Left lobe of liver (tissue), 2 donors: ENCODE measurements at places on chromosomes 5 and 9. TPM values are rescaled to one million over a fixed set of nuclear protein-coding genes. Genes with fewer than 3 reads are reported as not detected.

DNA sequence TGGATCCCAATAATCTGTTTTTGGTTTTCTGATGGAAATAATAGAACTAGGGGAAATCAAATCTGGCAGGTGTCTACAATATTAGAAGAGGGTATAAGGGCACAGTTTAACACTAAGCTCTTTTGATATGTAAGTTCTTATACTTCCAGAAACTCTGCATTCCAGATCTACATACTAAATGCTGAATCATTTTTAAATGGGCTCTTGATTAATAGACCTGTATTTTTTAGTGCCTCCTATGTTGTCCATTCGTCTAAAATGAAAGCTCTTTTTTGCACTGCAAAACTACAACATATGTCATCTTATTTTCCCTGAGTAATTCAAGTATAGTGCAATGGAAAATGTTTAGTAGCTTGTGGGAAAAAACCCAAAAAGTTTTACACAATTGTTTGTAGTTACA, 44.2 kb downstream of the NR6A1 start:
- DNase-seq, result no peak

DNA sequence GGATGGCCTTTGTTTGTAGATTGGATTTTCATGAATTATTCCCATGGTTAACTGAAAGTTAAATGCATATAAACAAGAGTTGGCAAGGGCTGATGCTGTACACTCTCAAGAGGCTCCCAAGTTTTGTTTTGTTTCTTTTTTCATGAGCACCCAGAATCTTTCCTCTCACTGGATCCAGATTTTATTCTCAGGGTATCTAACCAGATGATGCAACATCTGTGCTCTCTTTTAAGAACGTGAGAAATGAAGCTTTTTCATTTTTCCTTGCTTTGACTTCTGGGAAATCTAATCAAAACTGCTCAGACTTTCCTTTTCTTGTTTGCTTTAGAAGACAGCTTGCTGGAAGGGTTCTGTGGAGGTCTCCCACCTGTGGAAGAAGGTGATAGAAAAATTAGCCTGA, 142.7 kb upstream of the SLC12A2 start:
- no peak for DNase-seq

DNA sequence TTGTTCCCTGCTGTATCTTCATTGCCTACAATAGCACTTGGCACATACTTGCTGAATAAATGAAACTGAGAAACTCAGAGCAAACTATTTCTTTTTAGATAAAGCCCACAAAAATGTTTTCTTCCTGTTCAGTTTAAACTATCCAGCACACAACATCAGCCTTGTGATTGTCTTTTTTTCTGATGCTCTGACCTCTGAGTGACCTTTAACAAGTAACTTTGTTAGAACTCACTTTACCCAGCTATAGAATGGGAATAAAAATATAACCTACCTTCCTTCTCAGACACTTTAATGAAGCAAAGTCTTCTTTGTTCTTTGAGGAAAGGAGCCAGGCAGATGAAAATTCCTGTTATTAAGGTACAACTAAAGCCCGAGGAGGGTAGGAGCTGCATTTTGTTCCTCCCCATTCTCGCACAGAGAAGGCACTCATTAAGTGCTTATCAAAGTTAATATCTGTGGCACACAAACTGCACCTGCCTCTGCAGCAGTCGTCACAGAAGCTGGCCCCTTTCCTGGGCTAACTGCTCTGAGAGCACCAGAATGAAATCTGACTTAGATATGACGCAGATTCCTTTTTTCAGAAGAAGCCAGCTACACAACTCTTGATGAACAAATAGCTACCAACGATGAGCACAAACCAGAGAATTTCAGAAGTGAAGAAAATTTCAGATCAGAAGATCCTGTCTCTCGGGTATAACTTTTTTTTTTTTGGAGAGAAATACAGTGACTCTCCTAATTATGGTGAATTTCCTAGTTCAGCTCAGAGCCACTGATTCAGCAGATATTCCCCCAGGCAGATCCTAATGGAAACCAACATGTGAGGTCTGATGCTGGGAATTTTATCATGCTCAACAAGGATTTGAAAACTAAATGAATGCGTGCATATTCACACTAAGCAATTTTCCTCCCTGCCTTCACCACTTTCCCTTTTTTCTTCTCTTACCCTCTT, 31.0 kb upstream of the NR3C1 start:
- peak; percentile 83 for DNase-seq

DNA sequence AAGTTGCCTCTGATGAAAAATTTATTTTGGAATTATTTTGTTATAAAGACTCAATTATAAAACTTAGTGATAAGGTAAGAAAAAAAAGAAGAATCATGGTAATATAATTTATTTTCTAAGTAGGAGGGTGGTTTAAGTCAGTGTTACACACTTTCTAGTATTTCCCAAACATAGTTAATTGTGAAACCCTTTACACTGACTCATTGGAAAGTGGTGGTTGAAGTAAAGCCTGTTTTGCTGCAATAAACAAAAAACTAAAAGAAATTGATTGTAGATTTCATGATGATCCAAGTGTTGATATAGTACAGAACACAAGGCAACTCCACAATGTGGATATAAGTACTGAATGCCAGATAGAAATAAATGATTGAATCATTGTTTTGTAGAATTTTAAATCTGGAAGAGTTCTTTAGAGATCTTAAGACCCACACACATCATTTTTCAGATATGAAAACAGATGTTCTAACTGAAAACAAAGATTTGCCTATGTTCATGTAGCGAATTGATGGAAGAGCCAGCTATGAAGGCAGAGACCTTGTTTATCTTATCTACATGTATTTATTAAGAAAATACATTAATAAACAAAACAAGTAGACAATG, 539.8 kb downstream of the PRELID2 start:
- no peak for DNase-seq

GRCh38 chr5:149724884-149725283, 5.2 kb upstream of the PPARGC1B start:
- DNase-seq, result no peak

GRCh38 chr9:107446491-107446890, 43.1 kb downstream of the KLF4 start:
- DNase-seq, result no peak

DNA sequence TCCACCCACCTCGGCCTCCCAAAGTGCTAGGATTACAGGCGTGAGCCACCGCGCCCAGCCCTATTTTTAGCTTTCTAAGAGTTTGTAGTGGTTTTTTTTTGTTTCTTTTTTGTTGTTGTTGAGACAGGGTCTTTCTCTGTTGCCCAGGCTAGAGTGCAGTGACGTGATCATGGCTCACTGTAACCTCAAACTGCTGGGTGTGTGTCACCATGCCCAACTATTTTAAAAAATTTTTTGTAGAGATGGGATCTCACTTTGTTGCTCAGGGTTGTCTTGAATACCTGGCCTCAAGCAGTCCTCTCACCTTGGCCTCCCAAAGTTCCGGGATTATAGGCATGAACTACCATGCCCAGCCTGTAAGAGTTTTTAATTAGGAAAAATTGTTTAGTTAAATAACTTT, 145.3 kb upstream of the SH3GL2 start:
- no peak for DNase-seq

DNA sequence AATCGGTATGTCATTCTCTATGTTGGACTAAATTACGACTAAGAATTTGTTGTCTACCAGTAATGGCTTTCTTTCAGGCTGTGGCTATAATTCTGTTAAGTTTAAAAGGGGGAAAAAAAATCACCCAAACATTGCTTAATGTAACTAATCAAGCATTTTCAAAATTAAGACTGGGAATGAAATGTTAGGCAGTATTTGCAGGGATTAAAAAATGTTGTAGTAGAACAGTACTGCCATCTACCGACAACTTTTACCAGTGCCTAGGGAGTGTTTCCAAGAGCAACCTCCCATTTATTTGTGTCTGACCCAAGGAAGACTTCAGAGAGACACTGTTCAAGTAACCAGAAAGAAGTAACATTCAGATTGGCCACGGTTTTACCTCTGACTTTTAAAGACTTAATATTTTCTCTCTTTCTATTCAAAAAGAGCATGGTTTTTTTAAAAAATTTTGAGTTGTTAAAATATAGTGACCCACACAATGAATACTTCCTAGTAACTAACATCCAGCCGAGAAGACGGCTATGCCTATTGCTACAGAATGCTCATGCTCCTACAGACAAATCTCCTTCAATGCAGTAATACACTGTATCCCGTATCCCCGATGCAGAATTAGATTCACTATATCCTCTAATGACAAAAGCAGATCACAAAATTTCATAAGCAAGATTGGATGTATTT, 92.4 kb downstream of the ARL15 start:
- peak; percentile 48 for DNase-seq

DNA sequence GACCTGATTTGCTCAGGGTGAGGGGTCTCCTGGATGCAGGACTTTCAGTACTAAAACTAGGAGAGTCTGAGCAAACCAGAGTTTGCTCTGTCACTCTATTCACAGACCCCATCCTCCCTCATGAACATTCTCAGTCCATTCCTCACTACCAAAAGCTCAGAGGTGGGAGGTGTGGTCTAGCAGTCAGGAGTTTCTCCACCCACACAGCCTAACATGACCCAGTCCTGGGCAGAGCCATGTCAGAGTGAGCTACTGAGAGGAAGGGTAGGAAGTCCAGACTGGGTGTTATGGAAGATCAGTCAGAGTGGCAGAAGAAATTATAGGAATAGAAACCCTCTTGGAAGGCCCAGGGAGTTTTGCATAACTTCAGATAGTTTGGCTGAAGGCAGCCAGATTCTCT, 113.3 kb upstream of the GRAMD2B start:
- no peak for DNase-seq

GRCh38 chr9:71863631-71864030, 47.4 kb downstream of the ABHD17B start:
- DNase-seq, result no peak

DNA sequence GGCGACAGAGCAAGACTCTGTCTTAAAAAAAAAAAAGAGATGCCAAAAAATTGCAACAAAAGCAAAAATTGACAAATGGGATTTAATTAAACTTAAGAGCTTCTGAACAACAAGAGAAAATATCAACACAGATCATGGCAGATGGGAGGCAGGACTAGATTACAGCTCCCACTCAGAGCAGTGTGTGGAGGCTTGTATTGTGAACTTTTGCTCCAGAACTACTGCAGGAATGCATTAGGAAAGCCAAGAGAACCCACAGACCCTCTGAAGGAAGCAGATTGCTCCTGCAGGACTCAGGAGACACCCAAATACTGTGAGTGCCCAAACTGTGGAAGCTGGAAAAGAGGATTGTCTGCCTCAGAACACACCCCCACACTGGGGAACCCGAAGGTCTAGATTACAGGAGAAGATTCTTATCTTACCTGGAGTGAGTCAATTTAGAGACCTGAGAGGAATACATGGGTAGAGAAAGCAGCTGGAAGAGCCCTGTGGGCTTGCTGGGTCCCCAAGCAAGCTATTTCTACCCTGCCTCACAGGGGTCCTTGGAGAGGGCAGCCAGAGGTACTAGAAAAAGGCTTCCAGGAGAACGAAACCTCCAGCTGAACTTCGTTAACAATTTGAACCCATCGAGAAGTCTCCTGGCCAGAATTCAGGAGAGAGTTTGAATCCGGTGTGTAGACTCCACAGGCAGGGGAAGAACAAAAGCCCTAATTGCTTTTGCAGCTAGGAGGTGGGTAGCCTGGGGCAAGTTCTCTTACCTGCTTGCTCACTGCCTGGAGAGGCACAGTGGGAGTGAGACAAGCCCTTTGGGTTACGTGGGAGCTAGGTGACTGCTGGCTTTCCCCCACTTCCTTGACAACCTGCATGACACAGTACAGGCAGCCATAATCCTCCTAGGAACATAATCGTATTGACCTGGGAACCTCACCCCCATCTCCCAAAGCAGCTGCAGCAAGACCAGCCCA, 593.4 kb upstream of the RGMB start:
- no peak for DNase-seq

DNA sequence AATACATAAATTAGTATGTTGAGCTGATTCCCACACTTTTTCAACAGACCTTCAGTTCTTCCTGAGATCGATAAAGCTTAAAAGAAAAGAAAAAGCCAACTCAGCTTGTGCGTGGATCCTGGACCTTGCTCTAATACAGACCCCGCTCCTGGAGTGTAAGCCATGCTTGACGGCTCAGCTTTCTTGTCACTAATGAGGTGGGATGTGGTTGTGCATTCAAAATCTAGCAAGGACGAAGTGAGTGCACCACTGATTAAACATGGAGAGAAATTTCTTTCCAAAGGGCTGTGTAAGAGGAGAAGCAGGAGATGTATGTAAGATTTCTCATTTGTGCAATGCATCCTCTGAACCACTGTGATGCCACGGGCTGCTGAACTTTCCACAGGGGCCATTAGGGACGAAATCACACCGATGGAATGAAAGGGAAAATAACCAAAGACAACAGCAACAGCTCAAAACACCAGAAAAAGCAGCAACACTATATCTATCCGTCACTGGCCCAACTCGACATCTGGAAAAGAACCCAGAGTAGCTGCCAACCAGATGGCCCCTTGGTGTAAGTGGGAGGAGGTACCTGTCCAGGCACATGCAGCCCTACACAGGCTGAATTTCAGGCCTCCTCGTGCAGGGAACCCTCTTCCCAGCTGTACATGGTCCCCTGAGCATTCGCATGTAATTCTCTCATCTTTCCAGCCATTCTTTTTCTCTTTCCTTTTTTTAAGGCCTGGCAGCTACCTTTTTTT, 178.9 kb downstream of the SREK1 start:
- no peak for DNase-seq

- no peak for DNase-seq
Observed at GRCh38 chr5:15564523-15564922, 64.5 kb downstream of the FBXL7 start.

DNA sequence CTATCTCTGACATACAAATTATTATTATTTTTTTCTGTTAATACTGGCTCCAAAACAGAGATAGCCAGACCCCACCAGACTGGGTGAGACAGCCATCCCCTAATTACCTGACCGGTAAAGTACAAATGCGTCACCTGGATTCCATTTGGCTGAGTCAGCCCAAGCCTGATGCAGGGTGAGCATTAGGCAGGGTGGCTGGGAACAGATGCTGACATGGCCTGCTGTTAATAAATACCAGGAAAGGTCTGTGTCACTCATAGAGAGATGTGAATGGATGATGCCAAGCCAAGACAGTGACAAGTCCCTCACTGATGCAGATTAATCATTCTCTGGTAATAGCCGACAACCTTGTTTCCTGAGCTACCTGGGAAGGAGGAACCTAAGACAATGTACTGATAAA, 183.5 kb downstream of the TRIM32 start:
- no peak for DNase-seq

- DNase-seq, result no peak
Observed at GRCh38 chr5:84248013-84248412, 136.7 kb downstream of the EDIL3 start.

- no peak for DNase-seq
Observed at GRCh38 chr5:22855824-22856223, 2.7 kb upstream of the CDH12 start.

- no peak for DNase-seq
Observed at GRCh38 chr5:33850100-33850594, 41.6 kb downstream of the ADAMTS12 start.

The IL33 gene
- 9.3 TPM for total RNA-seq

The KCNN2 gene
- total RNA-seq, result 16.2 TPM

The MTAP gene
- 15.1 TPM for total RNA-seq

The ARID3C gene
- 8.8 TPM for total RNA-seq

The SLC6A7 gene
- total RNA-seq, result not detected
